ENCODE measurements at places on chromosomes 13 and 19.

- no peak for DNase-seq
These were observed 23.6 kb downstream of the RANBP3 start for GRCh38 chr19:5954293-5954692.

- DNase-seq: no peak
These were observed 2.2 kb downstream of the C13orf46 start for GRCh38 chr13:113971471-113972231.

DNA sequence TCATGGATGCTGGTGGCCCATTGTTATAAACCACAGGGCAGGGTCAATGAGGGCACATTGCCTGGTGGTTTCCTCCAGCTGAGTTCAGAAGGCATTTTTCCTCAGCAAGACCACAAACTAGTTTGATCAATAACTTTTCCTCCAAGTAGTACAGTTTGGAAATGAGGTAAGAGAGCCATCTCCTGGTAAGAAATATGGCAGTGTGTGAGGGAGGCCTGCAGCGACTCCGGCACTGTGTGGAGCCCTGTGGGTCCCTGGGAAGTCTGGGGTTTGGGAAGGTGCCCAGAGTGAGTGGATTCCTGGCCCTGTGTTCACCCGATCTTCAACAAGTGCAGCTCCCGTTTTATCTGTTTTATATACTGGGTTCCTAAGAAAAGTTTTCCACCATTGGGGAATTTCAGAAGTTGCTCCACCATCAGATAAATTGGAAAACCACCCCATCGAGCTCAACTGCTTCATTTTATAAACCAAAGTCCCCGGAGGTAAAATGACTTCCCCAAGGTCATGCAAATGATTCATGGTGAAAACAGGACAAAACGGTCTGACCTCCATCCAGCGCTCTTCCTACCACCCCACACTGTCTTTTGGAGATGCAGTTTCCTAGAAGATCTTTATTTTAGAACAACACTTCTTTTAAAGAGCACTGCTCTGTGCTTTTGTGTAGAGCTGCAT is 148.4 kb downstream of the KATNAL1 start:
- no peak for DNase-seq

- no peak for DNase-seq
These were observed 19.0 kb downstream of the NLRP7 start for GRCh38 chr19:54928299-54928698.

GRCh38 chr19:4018775-4019504 is 11.4 kb downstream of the PIAS4 start:
- no peak for DNase-seq

GRCh38 chr19:54937926-54938325 is 9.4 kb downstream of the NLRP7 start:
- DNase-seq: no peak

DNA sequence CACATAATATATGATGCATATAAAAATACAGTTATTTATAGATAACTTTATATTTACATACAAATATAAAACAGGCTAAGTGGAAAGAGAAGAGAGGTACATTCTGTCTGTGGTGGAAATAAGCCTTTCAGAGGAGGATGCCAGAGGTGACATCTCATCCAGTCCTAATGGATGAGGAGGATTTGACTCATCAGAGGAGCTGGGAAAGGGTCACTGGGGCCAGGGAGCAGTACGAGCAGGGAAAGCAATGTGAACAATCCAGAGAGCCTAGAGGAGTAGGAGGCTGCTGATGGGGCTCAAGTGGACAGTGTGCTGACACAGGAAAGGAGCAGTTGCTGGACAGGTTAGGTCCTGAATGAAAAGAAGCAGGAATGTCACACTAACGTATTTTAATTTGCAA is 18.6 kb downstream of the NALCN start:
- no peak for DNase-seq

GRCh38 chr19:4313847-4314490 is 9.6 kb downstream of the FSD1 start:
- DNase-seq: no peak

DNA sequence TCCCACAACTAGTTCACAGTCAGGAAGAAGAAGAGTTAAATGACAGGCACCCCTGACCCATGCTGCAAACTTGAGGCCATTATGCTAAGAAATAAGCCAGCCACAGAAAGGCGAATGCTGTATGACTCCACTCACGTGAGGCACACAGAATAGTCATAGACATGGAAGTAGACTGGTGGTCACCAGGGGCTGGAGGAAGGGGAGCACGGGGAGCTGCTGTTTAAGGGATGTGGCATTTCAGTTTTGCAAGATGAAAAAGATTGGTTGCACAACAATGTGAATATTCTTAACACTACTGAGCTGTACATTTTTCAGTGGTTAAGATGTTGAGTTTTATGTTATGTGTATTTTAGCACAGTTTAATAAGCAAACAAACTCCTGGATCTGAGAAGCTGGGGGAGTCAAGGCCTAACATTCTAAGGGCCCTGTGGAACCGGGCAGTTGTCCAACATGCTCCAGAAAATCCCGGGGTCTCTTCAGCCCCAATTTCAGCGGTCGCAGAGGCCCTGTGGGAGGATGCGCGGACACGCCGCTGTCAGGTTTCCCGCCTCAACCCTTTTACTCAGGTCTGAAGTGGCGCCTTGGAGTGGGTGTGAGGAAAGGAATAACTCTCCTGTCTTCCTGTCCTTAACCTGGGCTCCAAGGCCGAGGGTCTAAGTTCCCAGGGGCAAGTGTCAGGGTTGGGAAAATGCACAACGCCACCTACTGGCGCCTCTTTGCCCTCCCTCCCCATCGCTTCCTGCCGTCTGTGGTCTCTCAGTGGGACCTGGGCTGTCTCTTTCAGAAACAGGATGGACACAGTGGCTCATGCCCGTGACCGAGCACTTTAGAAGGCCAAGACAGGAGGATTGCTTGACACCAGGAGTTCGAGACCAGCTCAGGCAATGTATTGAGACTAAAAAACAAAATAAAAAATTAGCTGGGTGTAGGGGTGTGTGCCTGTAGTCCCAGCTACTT is 4.4 kb upstream of the TMEM272 start:
- no peak for DNase-seq

GRCh38 chr13:21405309-21405708 is 53.8 kb downstream of the ZDHHC20 start:
- DNase-seq: no peak

DNA sequence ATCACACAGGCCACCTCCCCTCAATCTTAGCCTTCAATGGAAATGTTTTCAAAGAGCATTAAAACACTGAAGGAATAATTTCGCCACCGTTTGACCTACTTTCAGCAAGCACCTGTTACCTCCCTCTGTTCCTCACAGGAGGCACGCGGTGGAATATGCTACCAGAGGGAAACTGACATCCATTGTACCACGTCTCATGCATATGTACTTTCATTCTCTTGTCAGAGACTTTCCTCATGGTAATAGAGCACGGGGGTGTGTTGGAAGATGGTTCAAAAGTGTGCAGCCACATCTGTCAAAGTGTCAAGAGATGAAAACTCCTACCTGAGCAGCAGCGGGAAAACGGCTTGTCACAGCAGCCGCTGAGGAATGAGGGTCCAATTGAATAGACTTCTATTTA is 143.4 kb downstream of the NALCN start:
- DNase-seq: no peak

GRCh38 chr13:48629277-48629676 is 24.5 kb upstream of the CYSLTR2 start:
- no peak for DNase-seq

- DNase-seq: no peak
These were observed 467.3 kb downstream of the IRS2 start for GRCh38 chr13:109318945-109319590.

DNA sequence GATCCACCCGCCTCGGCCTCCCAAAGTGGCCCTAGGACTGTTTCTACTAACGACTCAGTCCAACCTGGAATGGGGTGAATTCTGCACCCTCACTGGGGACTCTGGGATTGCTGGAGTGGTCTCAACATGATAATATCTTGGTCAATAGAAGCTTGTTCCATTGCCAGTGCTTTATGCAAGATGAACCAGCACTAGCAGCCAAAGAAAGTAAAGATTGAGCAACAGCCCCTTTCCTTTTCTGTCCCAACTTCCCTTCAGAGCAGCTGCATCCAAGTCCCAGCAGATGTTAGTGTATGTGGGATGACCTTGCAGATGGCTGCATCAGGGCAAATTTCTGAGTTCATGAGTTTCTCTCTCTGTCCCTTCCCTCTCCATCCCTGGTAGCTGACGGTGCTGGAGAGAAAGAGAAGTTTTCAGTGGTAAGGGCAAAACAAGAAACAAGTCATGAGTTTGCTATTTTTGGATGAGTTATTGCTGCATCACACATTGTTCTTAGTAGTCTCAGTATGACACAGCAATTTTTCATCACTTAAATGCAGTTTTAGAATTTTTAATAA is 183.6 kb upstream of the EDNRB start:
- DNase-seq: no peak

- DNase-seq: no peak
These were observed 11.3 kb downstream of the LSM4 start for GRCh38 chr19:18311502-18312091.

DNA sequence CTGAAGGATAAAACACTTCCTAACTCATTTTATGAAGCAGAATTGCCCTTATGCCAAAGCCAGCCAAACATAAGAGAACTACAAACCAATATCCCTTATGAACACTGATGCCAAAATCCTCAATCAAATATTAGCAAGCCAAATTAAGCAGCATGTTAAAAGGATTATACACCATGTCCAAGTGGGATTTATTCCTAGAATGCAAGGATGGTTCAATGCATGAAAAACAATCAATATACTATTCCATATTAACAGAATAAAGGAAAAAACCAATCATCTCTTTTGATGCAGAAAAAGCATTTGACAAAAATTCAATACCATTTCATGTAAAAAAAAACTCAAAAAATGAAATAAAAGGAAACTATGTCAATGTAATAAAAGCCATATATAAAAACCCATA is 10.9 kb downstream of the ZNF792 start:
- no peak for DNase-seq

GRCh38 chr19:17526922-17527321 is 15.5 kb downstream of the PGLS start:
- no peak for DNase-seq

- no peak for DNase-seq
These were observed 332.6 kb downstream of the SLITRK1 start for GRCh38 chr13:83549671-83550070.

GRCh38 chr19:45864629-45865082 is 530 bp downstream of the FOXA3 start:
- no peak for DNase-seq

DNA sequence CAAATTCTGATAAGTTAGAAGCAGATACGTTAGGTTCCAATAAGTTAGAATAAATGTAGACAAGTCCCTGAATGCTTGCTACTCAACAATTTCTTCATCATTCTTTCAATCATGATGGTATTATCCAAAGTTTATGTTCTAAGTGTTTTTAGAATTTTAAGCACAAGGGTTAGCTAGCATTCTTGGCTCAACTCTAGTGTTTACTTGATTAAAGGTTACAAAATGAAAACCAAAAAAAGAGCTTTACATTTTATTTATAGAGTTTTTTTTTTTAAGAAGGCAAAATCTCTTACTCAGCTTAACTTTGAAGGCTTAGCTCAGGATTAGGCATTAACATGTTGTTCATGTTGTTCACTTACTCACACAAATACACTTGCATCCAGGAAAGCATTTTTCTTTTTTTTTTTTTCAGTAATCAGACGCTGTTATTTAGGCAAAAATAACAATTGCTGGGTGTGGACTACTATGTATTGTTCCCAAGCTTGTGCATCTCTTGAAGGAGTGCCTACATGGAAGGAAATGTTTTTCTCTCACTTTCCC is 420.6 kb downstream of the DCT start:
- no peak for DNase-seq

GRCh38 chr13:75271846-75272245 is 210.1 kb downstream of the TBC1D4 start:
- DNase-seq: no peak

- DNase-seq: no peak
These were observed 217.1 kb downstream of the COL4A1 start for GRCh38 chr13:110089815-110090214.

GRCh38 chr19:34904664-34905527 is 21.8 kb upstream of the ZNF30 start:
- no peak for DNase-seq

DNA sequence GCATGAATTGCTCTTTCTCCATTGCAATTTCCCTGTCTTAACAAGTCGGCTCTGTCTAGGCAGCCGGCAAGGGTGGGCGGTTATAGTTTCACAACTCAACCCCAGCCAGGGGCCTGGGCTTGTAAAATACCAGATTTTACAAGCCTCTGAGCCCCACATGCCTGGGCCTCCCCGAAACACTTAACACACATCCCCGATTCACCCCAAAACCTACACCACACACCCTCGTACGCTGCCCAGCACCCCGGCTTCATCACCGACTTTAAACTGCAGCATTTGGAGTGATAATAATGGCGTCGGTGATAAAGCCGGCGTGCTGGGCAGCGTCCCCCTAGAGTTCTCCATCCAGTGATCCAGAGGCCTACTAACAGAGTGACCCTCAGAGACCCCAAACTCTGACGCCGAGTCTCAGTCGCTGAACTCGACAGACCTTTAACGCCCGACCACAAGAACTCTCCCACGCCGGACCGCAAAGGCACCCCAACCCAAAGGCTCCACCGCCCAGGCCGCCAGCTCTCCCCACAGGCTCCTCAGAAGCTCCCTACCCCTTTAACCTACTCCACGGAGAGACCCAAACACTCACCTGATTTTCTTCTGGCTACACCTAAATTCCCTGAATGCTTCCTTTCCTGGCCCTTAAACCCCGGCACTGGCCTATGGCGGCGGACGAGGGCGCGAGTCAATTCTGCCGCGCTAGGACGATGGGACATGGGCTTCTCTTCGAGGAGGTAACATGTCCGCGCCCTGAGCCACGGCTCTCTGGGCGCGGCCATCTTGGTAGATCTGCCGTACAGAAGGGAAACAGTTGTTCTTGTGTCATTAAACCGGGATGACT is at the start of gene ZNF649:
Gene ZNF649, minus strand, starts transcription at position 687 of the 835 bp plus-strand sequence. CDS start 4,910 bp downstream, outside the sequence.
- peak; percentile 67 for DNase-seq

DNA sequence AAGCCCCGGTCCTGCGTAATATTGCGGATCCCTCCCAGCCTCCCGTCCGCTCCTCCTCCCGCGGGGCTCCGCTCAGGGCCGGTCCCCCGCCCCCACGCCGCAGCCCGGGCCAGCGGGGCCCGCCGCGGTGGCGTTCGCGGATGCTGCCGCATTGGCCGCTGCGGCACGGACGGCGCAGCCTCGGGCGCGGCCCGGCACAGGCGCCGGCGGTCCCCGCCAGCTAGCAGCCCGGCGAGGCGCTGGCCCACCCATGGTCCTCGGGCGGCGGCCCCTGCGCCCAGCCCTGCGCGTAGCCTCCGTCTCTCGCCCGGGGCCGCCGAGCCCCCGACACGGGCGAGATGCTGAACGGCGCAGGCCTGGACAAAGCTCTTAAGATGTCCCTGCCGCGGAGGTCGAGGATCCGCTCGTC is at the start of gene ATP8A2:
Gene ATP8A2, plus strand, starts transcription at position 100 of the 409 bp plus-strand sequence. Its CDS starts 239 bp downstream, at position 339.
- DNase-seq: no peak

DNA sequence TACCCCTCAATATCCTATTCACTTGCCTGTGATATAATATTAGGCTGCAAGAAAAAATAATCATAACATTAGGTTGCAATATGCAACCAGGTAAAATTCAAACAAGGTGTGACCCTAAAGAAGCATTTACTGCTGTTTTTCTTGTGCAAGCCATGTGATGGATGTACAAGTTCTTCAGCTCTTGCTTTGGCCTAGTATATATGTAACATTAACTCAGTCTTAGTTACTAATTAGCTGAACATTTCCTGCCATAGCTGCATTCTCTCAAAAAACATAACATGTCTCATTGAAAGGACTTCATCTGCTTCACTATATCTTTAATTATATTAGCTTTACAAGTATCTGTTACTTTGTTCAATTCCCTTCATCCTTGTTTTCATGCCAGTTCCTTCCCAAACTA is 406.8 kb upstream of the HTR2A start:
- no peak for DNase-seq

Measured in stimulated activated CD4-positive, alpha-beta T cell treated with anti-CD3 and anti-CD28 coated beads, Interleukin-15, amount 100 ng/mL, for 1 hour (primary cell).